ENCODE measurements at places on chromosomes 13 and 19.

GRCh38 chr13:65606622-65607021 lies 1623.5 kb downstream of the PCDH9 start:
- DNase-seq, result no peak

DNA sequence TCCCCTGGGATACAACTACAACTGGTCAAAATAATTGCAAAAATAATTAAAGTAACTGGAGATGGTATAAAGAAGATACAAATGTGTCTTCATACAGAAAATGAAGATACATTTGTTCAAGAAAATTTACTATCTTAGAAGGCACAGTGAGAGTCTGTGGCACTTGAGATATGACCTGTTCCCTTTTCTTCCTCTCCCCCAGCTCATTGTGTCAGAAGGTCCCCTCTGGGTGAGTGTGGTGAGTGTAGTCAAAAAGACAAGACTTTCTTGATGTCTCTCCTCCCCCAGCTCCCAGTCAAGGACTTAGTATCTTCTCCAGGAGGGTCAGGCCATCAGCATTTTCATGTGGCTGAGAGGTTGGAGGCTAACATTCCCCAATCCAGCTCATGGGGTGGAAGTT lies 51.7 kb downstream of the EDNRB start:
- no peak for DNase-seq

DNA sequence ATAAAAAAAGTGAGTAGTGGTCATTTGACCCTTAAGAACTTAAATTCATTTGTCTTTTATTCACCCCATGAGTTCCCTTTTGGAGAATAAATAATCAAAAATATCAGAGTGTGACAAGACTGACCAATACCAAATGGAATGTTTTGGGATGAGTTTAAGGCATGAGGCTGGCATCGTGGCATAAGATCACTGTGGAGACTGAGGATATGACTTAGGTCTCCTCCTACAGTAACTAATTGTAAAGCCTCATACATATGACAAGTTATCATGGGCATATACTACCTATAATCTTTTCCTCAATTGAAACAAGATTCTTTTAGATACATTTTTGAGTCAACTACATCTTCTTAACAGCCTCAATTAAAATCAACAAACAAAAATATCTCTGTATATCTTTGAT lies 782.0 kb downstream of the SLITRK1 start:
- no peak for DNase-seq

DNA sequence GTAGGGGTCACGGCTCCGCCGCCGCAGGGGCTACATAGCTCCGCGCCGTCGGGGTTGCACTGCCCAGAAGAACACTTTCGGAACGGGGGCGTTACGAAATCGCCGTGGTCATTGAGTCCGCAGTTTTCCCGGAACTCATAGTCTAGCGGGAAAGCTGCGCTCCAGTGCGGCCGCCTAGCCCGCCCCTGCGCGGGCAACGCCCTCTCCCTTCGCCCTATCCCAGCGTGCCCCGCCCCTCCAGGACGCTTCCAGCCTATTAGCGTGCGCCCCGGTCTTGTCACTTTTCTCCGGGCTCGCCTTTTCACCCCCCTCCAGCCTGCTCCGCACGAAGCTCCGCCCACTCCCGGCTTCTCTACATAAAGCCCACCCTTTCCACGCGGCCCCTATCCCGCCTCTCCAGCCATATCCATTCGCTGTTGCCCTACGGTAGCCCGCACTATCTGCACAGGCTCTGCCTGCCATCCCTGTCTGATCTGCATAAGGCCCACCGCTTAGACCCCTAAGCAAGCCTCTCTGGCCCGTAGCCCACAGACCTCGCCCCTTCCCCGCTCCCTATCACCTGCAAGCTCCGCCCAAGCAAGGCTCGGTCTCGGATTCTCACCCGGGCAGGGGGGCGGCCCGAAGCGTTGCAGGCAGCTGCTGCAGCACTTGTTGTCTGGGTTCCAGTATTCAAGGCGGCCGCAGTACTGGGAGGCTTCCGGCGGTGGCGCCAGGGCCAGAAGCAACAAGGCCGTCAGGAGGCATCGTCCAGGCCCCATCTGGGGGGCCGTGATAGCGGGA lies 1.6 kb downstream of the IGFLR1 start:
- DNase-seq, result peak; percentile 99

DNA sequence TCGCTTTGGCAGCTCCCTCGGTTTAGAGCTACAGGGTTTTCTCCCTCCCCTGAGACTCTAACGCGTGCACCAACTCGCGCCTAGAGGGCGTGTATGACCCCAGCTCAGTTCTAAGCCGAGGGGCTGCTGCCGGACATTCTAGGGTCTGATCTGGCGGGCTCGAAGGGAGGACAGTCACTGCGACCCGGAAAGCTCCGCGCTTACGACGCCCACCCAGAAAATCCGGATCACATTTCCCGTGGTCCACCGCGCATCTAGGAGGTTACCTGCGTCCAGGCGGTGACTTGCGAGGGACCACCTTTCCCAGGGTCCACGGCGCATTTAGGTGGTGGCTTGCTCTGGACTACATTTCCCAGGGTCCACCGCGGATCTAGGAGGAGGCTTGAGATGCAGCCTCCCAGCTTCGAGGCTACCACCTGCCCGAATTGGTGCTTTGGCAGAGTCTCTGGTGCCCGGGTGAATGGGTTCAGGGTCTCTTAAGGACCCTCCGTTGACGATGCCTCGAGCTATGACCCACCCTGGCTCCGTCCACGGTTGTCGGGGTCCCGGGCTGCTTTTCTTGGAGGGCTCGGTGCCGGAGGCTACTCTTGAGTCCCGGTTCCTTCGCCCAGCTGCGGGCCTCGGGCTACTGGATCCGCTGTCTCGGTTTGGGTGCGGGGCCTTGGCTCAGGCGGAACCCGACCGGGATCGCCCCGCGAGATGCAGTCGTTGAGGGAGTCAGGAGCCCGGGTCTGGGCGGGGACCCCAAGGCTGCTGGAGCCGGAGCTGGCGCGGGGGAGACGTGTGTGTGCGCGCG lies 30.5 kb downstream of the ZNF146 start:
- DNase-seq, result no peak

DNA sequence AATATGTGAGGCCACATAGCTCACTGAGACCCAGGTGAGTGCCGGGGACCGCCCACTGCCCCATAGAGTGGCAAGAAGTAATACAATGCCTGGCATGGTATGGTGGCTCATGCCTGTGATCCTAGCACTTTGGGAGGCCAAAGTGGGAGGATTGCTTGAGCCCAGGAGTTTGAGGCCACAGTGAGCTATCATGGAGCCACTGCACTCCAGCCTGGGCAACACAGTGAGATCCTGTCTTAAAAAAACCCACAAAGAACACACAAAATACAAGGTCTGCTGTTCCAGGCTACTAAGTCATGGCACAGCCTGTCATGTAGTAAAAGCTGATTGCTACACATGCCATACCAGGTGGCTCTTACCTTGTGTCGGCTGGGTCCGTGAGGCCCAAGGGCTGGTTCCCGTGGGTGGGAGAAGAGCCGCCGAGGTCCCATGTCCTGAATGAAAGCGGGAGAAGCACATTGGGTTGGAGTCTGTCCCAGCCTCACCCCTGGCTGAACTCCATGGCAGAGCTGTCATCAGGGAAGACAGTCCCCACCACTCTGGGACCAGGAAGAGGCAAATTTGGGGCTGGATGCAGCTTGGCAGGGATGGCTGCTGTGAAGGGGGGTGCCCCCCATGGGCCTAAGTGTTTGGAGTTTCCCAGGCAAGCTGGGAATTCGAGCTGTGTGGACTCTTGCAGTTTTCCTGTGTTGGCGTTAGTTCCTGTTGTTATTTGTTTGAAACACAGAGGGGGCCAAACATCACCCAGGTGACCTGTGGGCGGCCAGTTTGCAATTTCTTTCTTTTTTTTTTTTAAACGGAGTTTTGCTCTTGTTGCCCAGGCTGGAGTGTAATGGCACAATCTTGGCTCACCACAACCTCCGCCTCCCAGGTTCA lies 3.2 kb upstream of the FDX2 start:
- no peak for DNase-seq

- no peak for DNase-seq
Measured at GRCh38 chr13:22252281-22252830, 581.5 kb downstream of the FGF9 start.

DNA sequence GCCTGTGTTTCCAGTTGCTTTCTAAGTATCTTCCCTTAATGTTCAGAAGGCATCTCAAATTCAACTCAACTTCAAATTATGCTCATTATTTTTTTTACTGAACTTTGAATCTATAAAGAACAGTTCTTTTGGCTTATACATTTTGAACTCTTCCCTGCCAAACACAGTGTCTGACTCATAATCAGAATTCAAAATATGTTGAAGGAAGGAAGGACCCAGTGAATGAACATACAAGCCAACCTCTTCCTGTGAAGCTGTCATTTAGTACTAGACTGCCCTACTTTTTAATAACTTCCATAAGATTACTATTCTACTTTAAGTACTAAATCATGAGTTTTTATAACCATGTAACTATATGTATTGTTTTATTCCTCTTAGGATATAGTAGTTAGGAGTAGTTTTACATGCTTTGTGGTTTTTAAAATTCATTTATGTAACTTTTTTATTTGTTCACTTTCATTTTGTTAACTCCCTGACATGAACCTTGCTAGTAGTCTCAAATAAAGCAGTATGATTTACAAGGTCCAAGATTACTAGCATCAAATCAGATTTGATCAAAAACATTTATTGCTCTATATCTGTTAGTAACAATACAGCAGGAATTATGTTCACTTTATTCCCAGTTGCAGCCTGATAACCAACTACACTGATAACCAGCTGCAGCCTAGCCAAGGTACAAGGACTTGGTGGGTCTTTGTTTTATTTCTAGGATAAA lies 6.4 kb downstream of the NUDT15 start:
- no peak for DNase-seq

- peak; percentile 50 for DNase-seq
Measured at GRCh38 chr13:30479154-30479882, 13.6 kb upstream of the HMGB1 start.

All from hepatocyte (in vitro differentiated cells).